Placental pericyte (primary cell): ENCODE measurements at places on chromosomes 1 and 21. TPM values are rescaled to one million over a fixed set of nuclear protein-coding genes. Genes with fewer than 3 reads are reported as not detected.

Gene DNALI1
- total RNA-seq = 4.7 and 6.3 TPM in 2 replicates

Gene CYP2J2
- total RNA-seq = 0.29 TPM in 1 of 2 replicates, not detected in the other

Gene VANGL1
- total RNA-seq = 6.6 and 13.3 TPM in 2 replicates

Gene CR1L
- total RNA-seq = not detected in 2 replicates

Gene SETD4
- 12.9 and 15.2 TPM in 2 replicates for total RNA-seq

Gene GUCA2B
- total RNA-seq = not detected in 2 replicates

Gene SRP9
- total RNA-seq = 118 and 265 TPM in 2 replicates

Gene AK4
- total RNA-seq = 0.88 and 1.7 TPM in 2 replicates

Gene TMEM222
- 31.6 and 39.8 TPM in 2 replicates for total RNA-seq

Gene A3GALT2
- total RNA-seq = 0.29 TPM in 1 of 2 replicates, not detected in the other

Gene JAM2
- 0.72 TPM in 1 of 2 replicates, not detected in the other for total RNA-seq

Gene FCGR2B
- total RNA-seq = 0.14 TPM in 1 of 2 replicates, not detected in the other

Gene MAB21L3
- 0.14 and 0.66 TPM in 2 replicates for total RNA-seq

Gene C1orf122
- 18.9 and 23.9 TPM in 2 replicates for total RNA-seq

Gene AMY1C
- total RNA-seq = not detected in 2 replicates

Gene KCNE1
- 0.43 and 1.3 TPM in 2 replicates for total RNA-seq

Gene ANKRD45
- 0.22 and 0.29 TPM in 2 replicates for total RNA-seq

Gene CASP9
- 8.0 and 9.8 TPM in 2 replicates for total RNA-seq

Gene DCST1
- not detected in 2 replicates for total RNA-seq

Gene NPHS2
- total RNA-seq = not detected in 2 replicates

Gene CRYAA
- total RNA-seq = not detected in 2 replicates

Gene TMEM52
- 0.43 and 0.44 TPM in 2 replicates for total RNA-seq

Gene TRNP1
- 8.8 and 51.4 TPM in 2 replicates for total RNA-seq
